ENCODE measurements at places on chromosomes 6 and 20.

DNA sequence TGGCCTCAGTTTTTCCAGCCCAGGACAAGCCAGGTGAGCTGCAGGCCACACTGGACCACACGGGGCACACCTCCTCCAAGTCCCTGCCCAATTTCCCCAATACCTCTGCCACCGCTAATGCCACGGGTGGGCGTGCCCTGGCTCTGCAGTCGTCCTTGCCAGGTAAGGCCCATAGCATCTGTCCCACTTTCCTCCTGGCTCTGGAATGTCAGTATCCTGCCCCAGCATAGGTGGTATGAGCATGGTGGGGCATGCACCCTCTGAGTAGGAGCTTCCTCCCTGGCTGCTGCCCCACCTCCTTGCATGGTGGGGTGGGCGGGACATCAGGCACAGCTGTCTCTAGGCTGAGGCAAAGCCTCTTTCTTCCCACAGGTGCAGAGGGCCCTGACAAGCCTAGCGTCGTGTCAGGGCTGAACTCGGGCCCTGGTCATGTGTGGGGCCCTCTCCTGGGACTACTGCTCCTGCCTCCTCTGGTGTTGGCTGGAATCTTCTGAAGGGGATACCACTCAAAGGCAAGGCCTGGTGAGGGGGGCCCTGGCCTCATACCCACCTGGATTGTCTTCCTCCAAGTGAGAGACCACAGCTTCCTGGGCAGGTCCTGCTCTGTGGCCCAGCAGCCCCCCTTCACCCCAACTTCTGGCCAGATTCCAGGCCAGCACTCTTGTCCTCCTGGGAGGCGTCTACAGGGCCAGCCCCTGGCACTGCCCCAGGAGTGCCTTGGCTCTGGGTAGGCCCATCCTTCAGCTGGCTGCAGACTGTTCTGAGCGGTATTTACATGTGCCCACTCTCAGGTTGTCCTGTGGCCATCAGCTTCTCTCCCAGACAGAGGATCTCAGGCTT lies 9.1 kb downstream of the PI16 start:
- no peak for DNase-seq

DNA sequence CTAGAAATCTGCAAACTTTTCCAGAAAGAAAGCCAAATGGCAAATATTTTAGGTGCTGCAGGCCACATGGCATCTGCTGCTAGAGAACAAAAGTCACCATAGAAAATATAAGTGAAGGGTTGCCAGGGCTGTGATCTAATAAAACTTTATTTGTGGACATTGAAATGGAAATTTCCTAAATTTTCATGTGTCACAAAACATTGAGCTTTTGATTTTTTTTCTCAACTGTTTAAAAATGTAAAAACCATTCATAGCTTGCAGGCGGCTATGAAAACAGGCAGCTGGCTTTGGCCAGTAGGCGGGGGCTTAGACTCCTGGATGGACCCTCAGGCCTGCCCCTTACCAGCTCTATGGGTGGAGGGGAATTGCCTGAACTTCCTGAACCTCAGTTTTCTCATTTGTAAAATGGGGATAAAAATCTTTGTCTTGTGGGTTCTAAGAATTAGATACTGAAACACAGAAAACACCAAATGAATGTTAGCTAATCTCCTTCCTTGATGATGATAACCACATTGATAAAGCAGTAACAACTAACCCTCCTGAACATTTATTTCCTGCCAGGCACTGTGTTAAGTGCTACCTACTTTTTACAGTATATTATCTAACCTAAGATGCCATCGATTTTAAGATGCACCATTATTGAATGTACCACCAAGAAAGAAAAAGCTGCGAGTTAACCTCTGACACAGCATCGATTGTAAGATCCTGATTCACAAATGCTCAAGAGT lies 85.5 kb downstream of the SLC22A23 start:
- no peak for DNase-seq

- no peak for DNase-seq
These were observed 9.6 kb upstream of the IL17A start for GRCh38 chr6:52176550-52176949.

DNA sequence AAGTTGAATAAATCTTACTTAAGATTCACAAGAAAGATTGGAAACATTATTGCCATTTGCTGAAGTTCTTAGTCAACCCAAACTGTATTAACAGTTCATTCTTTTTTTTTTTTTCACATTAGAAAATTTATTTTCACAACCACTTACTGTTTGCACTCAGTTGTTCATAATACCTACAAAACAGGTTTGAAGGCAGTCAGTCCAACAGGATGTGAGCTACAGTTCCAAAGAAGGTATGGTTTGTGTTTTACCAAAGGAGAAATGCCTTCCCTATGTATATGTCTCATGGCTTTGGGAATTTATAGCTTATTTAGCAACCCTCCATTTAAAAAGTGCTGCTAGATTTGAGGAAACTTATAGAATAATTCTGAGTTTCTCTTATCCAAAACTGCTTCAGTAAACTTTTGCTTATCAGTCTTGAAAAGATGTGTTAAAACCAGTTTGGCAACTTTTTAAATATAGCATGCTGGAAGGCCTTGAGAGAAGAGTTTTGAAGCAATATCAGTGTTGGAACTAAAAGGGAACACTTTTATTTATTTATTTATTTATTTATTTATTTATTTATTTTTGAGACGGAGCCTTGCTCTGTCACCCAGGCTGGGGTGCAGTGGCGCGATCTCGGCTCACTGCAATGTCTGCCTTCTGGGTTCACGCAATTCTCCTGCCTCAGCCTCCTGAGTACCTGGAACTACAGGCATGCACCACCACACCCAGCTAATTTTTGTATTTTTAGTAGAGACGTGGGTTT lies 46.8 kb upstream of the RREB1 start:
- no peak for DNase-seq

- DNase-seq, result no peak
These were observed 2.5 kb upstream of the SEMG2 start for GRCh38 chr20:45218636-45219035.

GRCh38 chr6:136015531-136015930 lies 164.0 kb downstream of the PDE7B start:
- no peak for DNase-seq

GRCh38 chr6:138562691-138563090 lies 63.4 kb upstream of the NHSL1 start:
- no peak for DNase-seq

DNA sequence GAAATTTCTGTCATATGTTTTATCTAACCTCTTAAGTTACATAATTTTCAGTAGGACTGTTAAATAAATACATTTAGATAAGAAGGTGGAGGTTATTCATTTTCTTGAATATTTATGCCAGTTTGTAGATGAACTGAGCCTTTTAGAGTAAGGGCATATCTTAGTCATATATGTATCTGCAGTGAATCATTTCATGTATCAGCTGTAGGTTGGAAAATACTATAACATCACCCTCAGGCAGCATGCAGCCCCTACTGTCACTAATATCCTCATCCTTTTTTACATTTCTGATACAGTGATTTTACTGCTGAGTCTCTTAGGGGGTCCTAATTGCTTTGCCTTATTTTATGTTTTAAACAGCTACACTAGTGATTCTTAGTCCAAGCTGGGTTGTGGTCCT lies 19.5 kb upstream of the SUMO4 start:
- no peak for DNase-seq

GRCh38 chr20:5928836-5929715 lies 21.3 kb downstream of the TRMT6 start:
- no peak for DNase-seq

DNA sequence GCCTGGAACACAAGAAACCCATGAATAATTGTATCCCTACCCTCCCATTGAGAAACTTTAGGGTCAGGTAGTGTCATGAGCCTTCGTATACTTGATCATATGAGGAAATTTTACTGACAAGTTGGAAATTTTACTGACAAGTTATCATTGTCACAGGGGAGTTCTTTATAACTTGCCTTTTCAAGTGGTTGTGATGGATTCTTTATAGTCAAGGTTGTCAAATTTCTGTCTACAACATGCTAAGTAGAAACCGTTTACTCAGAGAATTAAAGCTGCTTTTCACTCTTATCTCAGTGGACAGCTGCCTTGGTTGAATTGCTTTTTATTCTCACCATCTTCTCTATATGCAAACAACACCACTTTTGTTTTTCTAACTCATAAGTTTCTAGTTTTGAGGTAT lies 1286.4 kb downstream of the EPHA7 start:
- no peak for DNase-seq

DNA sequence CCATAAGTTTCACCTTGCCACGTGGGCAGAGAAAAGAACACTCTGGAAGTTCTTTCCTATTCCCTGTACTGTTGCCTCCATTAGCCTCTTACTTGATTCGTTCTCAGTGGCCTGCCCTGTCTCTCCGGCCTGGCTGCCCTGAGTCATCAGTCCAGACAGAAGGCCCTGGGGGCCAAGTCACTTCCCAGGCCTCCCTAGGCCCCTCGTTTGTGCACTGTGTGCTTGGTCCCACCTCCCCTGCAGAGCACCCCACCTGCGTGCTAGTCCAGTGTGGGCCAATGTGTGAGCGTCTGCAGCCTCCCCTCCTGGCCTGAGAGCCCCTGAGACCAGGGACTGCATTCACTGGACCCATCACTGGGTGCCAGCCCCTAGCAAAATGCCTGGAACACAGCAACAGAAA lies 191.2 kb upstream of the RREB1 start:
- DNase-seq, result no peak

DNA sequence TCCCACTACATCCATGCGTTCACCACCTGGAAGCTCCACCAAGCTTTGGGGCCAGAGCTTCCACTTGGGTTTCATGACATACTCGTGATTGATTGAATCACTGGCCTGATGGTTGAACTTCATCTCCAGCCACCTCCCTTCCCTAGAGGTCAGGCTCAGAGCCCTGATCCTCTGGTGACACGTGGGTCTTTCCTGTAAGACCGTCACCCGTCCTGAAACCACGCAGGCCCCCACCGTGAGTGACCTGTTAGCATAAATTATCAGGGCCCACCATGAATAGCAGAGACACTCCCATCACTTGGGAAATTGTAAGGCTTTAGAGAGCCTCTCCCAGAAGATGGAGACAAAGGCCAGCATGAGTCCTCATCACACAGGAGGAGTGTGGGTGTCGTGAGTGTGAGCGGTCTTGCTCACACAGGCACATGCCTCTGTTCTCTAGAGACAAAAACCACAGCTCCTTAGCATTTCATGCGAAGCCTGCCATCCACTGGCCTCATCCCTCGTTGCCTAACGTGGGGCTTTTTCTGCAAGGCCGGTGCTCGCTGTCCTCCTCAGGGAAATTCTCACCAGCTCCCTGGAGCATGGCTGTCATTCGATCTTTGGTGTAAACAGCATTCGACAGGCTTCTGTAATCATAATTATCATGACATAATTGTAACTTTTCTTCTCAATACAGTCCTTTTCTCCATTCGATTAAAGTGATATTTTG lies 65.1 kb upstream of the DUSP22 start:
- DNase-seq, result no peak

DNA sequence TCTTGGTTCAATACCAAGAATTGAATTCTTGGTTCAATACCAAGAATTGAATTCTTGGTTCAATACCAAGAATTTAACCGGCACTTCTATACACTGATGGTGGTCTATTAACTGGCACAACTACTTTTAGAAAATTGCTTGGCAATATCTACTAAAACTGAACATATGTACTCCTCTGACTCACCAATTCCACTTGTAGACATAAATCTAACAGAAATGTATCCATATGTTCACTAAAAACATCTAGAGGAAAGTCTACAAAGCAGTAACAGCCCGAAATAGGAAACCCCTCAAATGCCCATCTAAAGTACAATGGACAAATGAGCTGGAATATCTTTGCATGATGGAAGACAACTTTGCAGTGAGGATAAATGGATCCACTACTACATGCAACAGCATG lies 71.9 kb downstream of the KIF16B start:
- no peak for DNase-seq

GRCh38 chr6:152218887-152219286 lies 411.4 kb downstream of the ESR1 start:
- no peak for DNase-seq

DNA sequence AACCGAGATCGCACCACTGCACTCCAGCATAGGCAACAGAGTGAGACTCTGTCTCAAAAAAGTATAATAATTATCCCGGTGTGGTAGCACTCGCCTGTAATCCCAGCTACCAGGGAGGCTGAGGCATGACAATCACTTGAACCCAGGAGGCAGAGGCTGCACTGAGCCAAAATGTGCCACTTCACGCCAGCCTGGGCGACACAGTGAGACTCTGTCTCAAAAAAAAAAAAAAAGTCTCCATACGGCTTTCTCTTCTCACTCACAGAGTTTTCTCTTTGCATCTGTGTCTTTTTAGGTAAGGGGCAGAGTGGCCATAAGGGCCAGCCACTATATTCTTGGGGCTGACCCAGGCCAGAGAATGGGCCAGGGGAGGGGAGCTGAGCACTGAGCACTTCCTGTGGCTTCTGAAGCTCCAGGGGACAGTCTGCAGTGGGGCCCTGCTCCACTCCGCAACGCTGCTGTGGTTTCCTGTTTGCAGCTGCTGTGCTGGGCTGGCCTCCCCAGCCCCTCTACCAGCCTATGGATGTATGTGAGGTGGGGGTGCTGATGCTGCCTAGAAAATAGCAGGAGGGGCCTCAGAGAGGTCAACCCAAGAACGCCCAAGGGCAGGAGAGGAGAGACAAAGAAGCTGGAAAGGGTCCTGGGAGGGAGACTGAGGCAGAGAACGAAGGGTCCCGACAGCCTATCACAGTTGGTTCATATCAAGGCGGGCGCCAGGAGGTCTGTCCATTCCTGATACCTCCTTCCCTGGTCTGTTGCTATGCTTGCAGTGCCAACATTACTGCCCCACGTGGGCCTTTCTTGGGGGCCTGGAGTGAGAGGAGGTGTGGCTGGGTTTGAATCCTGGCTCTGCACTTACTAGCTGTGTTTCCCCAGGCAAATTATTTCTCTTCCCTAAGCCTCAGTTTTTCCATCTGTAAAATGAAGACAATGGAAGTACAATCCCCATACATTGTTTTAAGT lies 16.0 kb downstream of the SLA2 start:
- DNase-seq, result no peak

Data from stimulated activated CD4-positive, alpha-beta T cell treated with anti-CD3 and anti-CD28 coated beads, TNF-alpha, amount 100 ng/mL, for 24 hours (primary cell).